ENCODE measurements at places on chromosomes 5 and 9.

- no peak for DNase-seq
Measured at GRCh38 chr5:24167806-24168205, 477.0 kb downstream of the CDH10 start.

DNA sequence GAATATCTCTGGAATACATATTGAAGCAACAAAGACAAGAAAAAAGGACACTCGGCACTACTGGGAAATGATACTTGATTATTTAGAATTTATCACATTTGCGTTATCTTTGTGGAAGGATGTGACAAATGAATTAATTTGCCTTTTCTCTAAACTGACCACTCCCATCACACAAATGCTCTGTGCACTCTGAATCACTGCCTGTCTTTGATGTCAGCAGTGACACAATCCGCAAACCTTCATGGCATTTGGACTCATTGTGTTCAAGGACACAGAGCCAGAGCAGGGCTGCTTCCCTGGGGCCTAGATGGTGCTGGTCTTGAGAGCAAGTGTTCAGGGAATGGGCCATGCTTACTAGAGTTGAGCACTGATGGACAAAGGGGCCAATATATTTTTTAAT lies 4.9 kb upstream of the KIF4B start:
- no peak for DNase-seq

- no peak for DNase-seq
Measured at GRCh38 chr9:122058051-122058450, 35.1 kb downstream of the TTLL11 start.

- peak; percentile 34 for DNase-seq
Measured at GRCh38 chr9:101478444-101478843, 42.9 kb upstream of the ALDOB start.

DNA sequence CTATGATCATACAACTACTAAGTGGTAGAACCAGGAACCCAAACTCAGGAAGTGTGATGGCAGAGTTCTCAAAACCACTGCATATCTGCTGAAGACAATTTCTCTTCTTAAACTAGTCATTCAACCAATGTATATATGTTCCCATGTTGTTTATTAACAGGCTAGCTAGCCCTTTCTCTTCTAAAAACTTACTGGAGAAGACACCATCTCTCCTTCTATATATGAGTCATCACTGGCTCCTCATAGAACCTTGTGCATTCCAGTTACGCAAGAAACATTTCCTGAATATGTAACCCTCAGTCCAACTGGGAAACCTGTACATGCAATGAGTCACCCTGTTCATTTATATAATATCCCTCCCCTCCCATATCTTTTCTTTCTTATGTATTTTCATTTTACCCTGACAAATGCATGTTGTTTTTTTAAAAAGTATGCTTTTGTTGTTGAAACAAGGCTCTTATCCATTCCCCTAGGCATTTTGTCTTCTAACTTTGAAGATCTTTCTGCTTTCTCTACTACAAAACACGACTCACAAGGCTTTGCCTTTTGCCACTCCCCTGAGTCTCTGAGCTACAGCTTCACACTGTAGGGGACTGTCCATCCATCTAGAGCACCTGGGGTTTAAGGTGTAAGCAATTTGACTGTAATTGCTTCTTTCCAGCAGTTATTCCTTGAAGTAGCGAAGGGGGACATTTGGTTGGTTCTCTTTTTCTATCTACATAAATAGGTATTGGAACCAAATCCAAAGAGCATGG lies 119.5 kb downstream of the ANXA1 start:
- DNase-seq, result no peak

GRCh38 chr9:133708246-133709014 lies 29.7 kb downstream of the SARDH start:
- DNase-seq, result no peak

- DNase-seq, result no peak
Measured at GRCh38 chr5:177188775-177189174, 55.2 kb downstream of the NSD1 start.

DNA sequence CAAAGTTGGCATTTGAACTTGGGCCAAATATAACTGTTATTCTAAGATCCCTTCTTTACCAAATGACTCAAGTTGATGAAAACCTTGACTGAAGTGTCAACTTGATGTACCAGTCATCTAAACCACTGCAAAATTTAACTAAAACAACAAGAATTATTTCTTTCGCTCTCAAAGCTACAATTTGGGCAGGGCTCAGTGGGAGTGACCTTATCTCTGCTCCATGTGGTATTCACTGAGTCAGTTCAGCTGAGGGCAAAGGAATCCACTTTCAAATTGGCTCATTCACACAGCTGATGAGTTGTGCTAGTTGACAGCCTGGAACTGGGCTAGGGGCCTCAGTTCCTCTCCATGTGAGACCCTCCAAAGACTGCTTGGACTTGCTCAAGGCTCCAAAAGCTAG lies 166.3 kb downstream of the RORB start:
- DNase-seq, result no peak

DNA sequence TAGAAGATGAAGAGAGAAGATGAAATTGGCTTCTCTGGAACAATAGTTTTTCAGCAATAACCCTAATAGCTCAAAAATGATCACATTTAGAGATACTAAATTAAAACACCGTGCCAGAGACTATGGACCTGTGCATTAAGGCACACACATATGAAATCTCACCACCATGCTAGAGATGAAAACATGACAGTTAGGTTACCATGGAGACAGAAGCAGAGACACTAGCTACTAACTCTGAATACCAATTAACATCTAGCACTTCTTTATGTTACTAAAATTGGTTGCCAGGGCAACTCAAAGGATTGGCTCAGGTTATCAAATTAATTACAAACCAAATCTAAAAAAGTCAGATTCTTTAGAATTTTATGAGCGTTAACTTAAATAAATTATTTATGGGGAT lies 337.7 kb downstream of the PLK2 start:
- no peak for DNase-seq

DNA sequence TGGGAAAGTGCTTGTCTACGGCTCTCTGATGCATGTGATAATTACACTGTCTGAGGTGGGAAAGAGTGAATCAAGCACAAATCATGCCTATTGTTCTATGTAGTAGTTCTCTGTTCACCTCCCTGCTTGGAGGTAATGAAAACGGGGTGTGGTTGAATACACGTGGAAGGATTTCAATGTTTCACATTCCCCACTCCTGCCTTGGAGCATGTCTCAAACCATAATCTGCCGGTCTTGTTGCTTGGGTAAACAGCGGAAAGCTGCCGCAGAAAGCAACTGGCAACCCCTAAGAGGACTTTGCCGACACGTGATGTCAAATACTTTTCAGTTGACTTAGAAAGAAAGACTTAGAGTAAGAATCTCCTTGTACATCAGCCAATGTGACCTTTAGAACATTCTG lies 63.5 kb upstream of the MOCS2 start:
- DNase-seq, result no peak

DNA sequence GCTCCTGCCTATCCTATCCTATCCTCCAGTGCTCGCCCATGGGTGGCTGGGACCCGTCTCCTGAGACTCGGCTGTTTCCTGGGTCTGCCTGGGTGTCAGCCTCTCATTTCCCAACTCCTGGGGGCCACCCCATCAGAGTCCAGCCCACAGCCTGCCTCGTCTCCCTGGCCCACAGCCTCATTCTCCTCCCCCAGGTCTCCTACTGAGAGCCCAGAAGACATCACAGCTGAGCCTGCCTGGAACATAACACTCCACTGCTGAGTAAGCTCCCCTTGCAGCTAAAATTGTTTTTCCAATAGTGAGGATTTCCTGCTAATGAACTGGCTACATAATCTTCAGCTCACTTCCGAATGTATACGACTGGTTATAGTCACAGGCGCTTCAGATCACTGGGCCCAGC lies 95.3 kb downstream of the TTLL11 start:
- DNase-seq, result no peak

GRCh38 chr5:78526049-78526525 lies 122.5 kb downstream of the LHFPL2 start:
- no peak for DNase-seq

DNA sequence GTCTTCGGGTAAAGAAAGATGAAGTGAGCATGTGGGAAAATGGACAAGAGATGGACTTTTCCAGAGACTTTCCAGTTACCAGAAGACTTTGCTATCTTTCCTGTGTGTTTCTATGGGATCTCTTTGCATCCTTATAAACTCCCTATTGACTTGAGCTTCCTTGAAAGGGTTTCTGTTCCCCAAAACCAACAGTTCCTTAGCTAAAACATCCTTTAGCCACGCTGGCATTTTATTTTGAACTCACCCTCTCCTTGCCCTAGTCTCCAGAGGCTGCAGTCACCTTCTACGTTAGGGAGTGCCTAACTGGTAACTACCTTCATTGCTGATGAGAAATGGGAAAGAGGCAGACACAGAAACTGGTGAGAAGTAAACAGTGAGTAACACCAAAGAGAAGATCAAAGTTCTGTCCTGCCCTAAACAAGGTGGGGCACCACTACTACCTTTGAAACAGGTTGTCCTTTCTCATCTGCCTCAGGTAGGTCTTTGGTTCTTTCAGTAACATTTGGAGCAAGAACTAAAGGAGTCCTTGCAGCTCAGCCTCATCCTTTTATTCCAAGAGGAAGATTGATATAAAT lies 402.9 kb downstream of the ENC1 start:
- DNase-seq, result no peak

- no peak for DNase-seq
Measured at GRCh38 chr9:3777137-3777536, 251.3 kb upstream of the RFX3 start.

GRCh38 chr5:137832416-137832815 lies 35.2 kb upstream of the MYOT start:
- DNase-seq, result no peak

GRCh38 chr5:92704590-92704989 lies 876.4 kb downstream of the NR2F1-AS1 start:
- no peak for DNase-seq

DNA sequence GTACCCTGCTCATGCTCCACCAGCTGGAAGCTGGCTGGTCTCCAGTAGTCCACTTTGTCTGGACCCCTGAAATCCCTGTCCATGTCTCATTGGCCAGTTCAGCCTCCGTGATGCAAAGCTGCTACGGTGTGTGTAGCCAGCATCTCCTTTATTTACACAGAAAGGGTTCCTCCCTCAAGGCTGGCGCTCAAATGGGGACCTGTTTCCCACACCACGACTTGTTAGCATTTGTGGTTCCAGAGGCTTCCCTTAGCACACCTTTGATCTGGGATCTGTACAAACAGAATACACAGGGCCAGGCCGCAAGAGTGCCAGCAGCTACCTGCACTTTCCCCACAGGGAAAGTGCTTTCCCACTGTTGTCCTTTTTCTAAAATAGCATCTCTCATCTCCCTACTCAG lies 5.7 kb upstream of the SMU1 start:
- DNase-seq, result no peak

GRCh38 chr5:140603734-140604133 lies 29.2 kb downstream of the CD14 start:
- DNase-seq, result no peak

GRCh38 chr5:17167171-17167891 lies 50.1 kb upstream of the BASP1 start:
- DNase-seq, result peak; percentile 58

DNA sequence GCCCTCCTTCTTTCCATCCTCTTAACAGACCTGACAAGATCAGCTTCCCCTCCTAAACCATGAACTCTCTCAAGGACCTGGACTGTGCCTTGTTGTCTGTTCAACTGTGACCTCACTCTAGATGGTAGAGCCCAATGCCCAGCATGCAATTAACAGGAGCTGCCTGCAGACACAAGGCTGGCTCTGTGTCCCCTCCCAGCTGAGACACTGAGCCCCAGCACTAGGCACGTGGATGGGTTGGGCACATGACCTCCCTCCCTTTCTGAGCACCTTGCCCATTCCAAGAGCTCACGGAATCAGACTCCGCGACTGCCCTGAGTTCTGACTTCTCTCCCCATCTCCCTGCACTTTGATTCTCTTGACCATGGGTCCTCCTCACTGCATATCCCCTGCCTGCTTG lies 93.5 kb upstream of the LRRTM2 start:
- no peak for DNase-seq

DNA sequence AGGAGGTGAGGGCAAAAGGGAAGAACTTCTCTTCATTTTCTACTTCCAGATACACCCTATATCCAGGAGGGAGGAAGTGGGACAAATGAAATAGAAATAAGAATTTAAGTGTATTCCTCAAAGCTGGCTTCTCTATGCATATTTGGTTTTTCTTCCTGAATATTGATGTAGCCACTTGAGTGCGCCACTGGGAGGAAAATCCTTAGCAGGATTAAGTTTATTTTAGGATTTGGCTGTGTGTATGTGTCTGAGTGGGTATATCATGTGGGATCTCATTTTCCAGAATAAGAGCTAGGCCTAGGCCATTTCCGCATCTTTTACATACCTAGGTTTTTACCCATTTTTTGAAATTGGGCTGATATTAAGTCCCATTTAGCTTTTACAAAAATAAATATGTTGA lies 42.5 kb downstream of the MAP1B start:
- peak; percentile 68 for DNase-seq

- no peak for DNase-seq
Measured at GRCh38 chr9:35495984-35496383, 6.1 kb downstream of the RUSC2 start.

DNA sequence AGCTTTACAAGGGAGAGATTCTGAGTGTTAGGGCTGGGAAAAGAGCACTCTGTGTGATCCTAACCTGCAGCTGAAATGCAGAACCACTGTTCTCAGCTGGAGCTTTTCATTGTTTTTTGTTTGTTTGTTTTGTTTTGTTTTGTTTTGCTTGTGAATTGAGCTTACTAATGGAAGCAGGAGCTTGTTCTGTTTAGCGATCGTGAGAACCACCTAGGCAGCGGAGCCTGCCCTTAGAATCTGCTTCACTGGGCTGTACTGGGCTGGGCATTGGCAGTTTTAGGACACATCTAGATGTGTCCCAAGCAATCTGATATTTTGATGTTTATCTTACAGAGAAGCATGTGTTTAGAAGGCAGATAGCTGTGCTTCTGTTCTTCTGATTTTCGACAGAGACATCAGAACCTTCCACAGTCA lies 14.3 kb downstream of the SYK start:
- no peak for DNase-seq

DNA sequence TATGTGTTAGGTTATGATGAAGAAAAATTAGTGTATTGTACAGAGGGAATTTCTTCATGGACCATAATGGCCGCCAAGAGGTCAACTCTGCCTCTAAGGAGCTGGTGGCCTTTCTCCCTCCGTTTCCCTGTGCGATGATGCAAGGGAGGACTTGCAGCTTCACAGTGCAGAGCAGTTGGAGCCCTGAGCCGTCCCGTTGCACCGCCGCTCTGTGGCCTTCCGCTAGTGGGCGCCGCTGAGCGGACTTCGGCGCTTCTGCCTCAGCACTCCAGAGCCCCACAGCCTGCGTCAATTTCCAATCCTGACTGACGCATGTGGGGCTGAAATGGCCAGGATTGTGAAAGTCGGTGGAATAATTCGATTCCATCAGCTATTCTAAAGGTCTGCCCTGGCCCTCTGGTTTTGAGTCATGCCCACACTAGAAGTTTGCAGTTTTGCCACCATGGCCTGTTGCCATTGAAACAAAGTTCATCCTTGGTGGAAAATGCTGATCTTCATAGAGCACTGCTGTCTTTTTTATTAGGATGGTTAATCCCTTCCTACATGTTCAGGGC lies 22.7 kb upstream of the LECT2 start:
- DNase-seq, result peak; percentile 15

- DNase-seq, result no peak
Measured at GRCh38 chr9:5557606-5558587, 47.6 kb downstream of the PDCD1LG2 start.

- DNase-seq, result no peak
Measured at GRCh38 chr5:608429-609370, 3.4 kb upstream of the CEP72 start.

Data from cerebellar cortex (tissue), 1 donor.